Fibroblast of skin of back (primary cell): ENCODE measurements at places on chromosomes 2 and 18.

- DNase-seq, result peak; percentile 15
These were observed 470.1 kb downstream of the DLGAP1 start for GRCh38 chr18:3985020-3985419.

- peak; percentile 82 for DNase-seq
These were observed 166.7 kb downstream of the MCFD2 start for GRCh38 chr2:46748735-46749531.

- DNase-seq, result no peak
These were observed 366.2 kb downstream of the NUP35 start for GRCh38 chr2:183490489-183490888.

- no peak for DNase-seq
These were observed 51.1 kb upstream of the FN1 start for GRCh38 chr2:215487002-215487372.

DNA sequence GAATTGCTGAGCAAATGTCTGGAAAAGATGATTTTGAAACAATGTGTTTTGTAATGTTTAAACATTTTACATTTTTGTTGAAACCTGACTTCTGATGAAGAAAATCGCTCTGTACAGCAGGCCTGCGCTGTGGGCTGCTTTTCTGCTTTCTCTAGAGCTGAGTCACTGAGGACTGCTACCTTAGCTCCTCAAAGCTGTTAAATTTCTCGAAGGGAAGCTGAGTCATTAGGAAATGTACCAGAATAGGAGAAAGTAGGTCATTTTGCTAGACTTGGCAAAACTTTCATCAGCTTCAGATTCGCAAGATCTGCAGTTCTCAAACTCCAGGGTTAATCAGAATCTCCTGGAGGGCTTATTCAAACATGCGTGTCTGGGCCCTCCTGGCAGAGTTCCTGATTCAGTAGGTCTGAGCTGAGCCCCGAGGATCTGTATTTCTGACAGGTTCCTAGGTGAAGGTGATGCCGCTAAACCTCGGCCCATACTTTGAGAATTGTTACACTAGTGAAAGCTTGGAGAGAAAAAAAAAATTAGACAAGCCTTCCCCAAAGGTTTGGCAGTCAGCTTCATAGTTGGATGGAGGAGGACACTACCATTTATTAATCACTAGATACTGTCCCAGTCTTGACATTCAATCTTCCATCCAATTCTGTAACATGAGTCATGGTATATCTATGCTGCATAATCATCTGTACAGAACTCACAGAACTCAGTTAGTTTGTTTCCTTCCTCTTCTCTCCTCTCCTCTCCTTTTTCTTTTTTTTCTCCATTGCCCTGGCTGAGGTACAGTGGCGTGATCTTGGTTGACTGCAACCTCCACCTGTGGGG, 297.6 kb downstream of the PARD3B start:
- peak; percentile 92 for DNase-seq

DNA sequence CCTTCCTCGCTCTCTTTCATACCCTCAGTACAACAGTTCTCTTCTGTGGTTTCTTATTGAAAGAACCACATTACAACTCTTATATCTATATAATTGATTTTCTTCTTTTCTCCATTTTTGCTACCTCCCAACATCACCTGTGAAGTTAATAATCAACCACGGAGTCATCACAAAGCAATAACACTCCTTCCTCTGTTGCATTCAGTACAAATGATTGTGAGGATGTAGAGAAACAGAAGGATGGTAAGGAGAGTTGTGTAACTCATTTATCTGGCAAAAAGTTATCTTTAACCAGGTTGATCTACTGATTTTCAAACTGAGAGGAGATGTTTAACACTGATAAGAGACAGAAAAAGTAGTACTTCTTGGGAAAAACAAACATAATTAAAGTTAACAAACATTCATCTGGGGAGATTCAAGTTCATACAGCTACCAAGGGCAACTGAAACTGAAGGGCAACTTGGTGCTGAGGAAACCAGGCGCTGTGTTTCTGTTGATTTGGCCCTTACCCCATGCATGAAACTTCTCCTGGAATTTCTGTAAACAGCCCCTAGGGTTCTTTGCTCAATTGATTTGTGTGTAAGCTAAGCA, 14.2 kb downstream of the IDH1 start:
- no peak for DNase-seq

- no peak for DNase-seq
These were observed 65.7 kb downstream of the PLCL1 start for GRCh38 chr2:197870137-197870536.

GRCh38 chr2:64250063-64250462, 105.8 kb upstream of the PELI1 start:
- no peak for DNase-seq

- DNase-seq, result no peak
These were observed 4.0 kb upstream of the RNF152 start for GRCh38 chr18:61896757-61897156.

DNA sequence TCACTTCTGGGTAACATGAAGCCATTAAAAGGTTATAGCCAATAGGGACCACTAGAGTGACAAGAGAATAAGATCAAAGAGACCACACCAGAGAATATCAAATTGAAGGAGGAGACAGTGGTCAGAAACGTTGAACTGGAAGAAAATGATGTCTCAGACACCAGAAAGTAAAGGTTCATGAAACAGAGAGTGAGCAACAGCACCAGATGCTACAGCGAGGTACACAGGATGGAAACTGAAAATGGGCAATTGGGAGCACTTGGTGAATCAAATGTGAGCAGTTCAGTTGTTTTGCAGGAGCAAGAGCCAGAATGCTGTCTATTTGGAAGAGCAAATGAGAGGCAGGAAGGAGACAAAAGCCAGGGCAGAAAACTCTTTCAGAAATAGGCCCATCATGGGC, 162.6 kb downstream of the SS18 start:
- no peak for DNase-seq

- DNase-seq, result no peak
These were observed 86.6 kb upstream of the APCDD1 start for GRCh38 chr18:10367836-10368235.

GRCh38 chr2:95315801-95316411, 18.8 kb downstream of the KCNIP3 start:
- peak; percentile 82 for DNase-seq

DNA sequence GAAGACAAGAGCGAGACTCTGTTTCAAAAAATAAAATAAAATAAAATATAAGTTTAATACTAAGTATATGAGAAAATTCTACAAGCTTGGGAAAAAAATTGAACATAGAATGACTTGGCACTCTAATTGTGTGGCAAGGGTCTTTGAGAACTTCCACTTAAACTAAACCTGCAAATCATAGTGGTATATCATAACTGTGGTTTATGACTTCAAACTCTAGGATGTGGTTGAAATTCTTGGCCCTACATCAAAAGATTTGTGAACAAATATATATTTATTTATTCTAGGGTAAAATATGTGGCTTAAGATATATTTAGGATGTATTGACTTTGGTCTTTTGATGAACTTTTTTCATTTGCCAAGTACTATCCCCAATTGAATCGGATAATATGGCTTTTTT, 3.1 kb upstream of the FAM171B start:
- peak; percentile 10 for DNase-seq

DNA sequence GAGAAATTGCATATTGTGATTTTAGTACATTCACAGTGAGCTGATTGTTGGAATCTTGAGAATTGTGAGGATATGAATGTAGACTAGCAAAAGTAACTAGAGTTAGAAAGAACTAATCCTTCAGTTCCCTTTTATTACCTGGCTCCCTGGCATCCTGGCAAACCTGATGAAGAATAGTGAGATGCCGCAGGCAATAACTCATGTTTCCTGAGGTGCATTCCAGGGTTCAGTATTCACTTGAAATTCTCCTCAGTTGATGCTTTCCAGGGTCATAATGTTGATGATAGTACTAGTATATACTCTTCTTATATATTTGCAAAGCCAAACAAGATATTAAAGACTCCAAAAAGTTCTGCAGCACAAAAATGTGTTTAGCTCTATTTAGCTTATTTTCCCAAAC, 432.1 kb upstream of the CELF4 start:
- no peak for DNase-seq

DNA sequence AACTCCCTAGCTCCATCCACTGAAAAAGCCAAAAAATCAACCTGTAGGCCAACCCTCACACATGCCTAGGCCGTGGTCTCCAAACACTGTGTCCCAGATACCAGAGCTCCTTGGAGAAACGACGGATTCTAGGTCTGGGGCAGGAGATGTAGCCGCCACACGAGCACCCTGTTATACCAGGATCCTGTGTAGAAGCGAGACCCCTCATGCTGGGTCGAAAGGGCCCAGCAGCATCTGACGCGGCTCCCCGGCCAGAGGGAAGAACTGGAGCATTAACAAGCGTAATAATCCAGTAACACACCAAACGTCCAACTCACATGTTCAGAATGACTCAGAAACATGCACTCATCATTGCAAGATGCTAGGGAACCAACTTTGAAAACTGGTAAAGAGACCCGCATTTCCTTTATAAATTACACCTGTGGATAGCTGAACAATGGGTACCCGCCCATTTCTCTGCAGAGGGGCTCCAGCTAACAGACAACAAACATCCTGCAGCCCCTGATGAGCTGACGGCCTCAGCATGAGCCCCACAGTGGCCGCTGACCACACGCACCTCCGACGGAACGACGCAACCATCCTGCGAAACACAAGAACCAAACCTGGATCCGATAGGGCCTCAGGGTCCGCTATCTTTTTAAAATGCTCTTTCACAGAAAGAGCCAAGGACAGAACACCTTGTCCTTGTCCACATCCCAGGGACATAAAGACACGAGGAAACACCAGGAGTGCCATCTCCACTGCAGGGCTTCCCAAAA, 14.2 kb downstream of the SLC66A2 start:
- no peak for DNase-seq

- no peak for DNase-seq
These were observed 19.6 kb downstream of the TMEM17 start for GRCh38 chr2:62486439-62486765.

GRCh38 chr2:150165442-150165841, 322.0 kb downstream of the RND3 start:
- DNase-seq, result no peak

GRCh38 chr2:174634130-174635014, 36.8 kb upstream of the WIPF1 start:
- DNase-seq, result no peak

- DNase-seq, result no peak
These were observed 17.7 kb upstream of the CYP1B1 start for GRCh38 chr2:38093527-38094165.

DNA sequence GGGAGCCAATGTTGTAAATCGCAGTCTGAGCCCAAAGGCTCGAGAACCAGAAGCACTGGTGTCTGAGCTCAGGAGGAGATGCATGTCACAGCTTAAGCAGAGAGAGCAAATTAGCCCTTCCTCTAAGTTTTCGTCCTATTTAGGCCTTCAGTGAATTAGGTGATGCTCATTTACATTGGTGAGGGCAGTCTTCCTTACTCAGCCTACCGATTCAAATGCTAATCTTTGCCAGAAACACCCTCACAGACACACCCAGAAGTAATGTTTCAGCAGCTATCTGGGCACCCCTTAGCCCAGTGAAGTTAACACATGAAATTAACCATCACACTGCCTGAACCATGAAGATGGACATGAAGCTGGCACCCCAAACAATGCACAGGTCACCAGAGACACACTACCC, 385.1 kb downstream of the STK39 start:
- no peak for DNase-seq
